ENCODE measurements at places on chromosomes 12 and 14.

- DNase-seq = no peak
Observed at GRCh38 chr14:99192028-99192621, 79.9 kb downstream of the BCL11B start.

GRCh38 chr12:112480931-112481330, 62.2 kb downstream of the PTPN11 start:
- DNase-seq = no peak

DNA sequence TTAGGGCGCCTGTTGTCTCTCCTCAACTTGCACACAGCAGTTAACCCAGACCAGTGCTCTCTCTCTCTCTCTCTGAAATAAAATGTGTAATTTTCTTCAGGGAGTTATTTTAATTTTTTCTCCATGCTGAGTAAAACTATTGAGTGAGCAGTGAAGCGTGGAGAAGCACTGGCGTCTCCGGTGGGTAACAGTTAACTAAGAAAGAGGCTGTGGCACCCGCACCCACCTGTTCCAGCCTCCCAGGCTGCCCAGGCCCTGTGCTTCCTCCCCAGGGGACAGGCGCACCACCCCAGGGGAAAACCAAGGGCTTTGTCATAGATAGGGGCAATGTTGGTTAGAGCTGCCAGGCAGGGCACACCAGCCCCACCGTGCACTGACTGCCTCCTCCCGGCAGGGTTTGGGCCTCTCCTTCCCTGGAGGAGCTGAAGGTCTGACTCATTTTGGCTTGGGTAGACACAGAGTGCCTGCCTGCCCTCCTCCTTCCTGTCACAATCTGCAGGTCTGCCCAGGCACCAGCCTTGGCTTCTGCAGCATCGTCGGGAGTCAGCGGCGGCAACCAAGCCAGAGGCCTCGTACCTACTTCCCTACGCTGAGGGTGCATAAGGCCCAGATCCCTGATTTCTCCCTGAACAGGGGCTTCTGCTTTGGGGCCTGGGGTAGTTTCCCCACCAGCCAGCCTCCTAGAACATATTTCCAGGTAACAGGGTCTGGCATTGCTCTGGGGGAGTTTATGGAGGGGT, 3.9 kb downstream of the HOXC5 start:
- DNase-seq = no peak

DNA sequence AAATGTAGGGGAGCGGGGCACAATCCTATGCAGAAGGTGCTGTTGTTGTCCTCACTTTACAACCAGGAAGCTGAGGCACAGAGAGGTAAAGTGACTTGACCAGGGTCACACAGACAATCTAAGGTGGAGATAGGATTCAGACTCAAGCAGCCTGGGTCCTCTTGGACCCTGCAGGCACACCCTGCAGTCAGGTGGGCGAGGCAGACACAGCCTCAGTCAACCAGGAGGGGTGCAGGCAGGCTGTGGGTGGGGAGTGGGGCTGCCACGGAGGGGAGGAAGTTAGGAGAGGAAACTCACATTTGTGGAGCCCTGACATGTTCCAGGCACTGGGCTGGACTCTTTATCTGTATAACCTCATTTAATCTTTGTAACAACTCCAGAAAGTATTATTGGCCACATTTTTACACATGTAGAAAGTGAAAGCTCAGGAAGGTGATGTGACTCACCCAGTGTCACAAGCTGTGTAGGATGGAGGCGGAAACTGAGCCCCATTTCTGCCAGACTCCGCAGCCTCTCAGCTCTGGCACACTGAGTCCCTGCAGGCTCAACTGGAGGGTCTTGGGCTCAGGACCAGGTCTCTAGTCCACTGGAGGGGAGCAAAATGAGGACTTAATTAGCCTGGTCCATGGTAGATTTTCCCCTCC, 24.9 kb upstream of the CHGA start:
- no peak for DNase-seq

DNA sequence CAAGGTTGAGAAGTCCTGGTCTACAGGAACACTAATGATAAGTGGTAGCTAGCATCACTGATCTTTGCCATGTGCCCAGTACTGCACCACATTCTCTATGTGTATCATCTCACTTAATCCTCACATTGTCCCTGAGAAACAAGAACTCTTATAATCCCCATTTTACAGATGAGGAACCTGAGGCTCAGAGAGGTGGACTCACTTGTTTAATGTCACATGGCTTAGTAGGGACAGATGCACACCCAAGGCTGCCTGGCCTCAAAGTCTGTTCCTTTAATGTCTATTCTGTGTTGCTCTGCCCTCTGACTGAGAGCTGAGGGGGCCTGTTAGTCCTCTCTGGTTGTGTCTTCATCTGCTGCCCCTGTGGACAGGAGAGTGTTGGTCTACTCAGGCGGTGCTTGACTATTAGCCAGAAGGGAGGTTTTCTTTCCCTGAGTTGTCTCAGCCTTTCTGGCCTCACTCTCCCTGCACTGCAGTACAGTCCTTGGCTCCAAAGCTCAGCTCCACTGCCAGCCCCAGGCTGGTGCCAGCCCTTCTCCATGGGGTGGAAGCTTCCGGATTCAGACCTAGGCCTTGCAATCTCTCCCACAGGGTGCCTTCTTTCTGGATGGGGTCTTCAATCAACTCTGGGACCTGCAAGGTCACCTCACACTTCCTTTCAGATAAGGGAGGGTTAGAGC, 4.9 kb upstream of the DYNLL1 start:
- DNase-seq = no peak

DNA sequence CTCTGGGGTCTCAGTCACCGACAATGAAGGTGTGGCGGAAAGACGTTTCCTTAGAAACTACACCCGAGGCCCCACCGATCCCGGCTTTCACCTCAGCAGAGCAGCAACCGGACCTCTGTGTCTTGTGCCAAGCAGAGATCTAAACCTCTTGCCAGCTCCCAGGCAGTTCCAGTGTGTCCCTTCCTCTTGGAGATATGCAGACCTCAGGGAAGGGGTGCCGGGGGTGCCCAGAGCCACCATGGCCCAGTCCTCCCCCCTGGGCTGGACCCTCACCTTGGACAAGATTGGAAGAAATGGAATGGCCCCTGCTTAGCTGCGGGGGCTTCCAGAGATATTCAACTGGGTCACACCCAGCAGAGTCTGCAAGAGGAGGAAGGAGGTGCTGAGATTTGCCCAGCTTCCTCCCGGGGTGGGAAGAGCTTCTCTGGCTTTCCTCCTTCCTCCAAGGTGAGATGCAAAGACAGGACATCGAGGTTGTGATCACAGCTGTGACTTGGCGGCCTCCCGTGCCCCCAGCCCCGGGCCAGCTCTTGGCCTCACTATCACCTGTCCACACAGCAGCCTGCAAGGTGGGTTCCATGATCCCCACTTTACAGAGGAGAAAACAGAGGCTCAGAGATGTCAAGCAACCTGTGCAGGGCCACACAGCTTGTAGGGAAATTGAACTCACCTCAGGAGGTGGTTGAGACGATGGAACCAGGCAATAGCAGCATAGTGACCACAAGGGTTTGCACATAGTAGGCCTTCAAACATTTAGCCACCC, 281.7 kb upstream of the RTL1 start:
- no peak for DNase-seq

DNA sequence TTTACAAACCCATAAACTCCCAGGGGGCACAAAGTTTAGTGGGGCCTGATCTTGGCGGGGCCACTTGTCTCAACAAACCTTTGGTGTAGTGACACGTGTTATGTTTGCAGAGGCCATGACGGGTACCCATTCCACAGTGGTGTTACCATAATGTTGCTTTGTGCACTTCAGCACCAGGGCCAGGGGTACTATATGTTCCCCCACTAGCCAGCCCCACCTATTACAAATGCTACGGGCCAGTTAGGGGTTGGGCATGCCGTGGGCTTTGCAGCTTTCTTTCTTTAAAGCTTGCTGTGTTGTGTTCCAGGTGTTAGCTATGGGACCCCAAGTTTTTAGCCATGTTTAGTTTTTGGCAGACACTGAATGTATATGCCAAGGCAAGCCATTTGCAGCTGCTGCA, 30.8 kb upstream of the G2E3 start:
- no peak for DNase-seq

- DNase-seq = no peak
Observed at GRCh38 chr12:86445356-86445755, 189.2 kb upstream of the MGAT4C start.

GRCh38 chr12:7857971-7858370, 14.7 kb downstream of the SLC2A14 start:
- no peak for DNase-seq
